NCI-H526 (cell line): ENCODE measurements at places on chromosomes 12 and 14.

GRCh38 chr14:31937730-31938346 lies 139.3 kb upstream of the ARHGAP5 start:
- no peak for DNase-seq

DNA sequence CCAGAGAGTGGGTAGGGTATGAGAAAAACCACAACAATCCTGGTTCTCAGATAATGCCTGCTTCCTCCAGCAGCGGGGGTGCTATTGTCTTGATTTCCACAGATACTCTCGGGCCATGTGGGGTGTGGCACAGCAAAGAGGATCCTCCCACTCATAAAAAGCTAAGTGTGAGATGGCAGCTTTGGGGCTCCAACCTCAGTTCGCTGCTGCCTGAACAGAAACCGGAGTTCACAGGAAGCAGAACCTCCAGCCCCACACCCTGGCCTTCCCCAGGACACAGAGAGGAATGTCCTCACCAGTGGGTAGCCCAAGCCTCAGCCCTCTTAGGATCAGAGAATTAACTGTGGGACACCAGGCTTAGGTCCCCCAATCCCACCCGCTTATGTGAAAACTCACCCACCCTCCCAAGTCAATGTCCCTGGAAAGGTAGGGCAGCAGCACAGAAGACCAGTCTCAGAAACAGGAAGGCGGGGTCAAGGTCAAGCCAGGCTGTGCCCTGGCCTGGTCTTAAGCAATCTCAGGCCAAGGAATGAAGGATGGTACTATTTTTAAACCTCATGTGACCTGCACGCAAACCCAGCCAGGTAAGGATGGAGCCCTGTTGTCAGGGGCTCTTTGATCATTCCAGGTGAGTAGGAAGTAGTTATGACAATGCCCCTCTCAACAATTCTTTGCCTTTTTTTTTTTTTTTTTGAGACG lies 9.0 kb downstream of the KCTD10 start:
- no peak for DNase-seq

GRCh38 chr12:12975322-12976077 lies 23.5 kb upstream of the GPRC5D start:
- peak; percentile 17 for DNase-seq

- DNase-seq: no peak
Observed at GRCh38 chr12:31523306-31523705, 67.6 kb downstream of the DENND5B start.
